ENCODE measurements at places on chromosomes 7 and 10. TPM values are rescaled to one million over a fixed set of nuclear protein-coding genes. Genes with fewer than 3 reads are reported as not detected.

- peaks cover 3% of the 10 kb centered on the region for H3K4me1 ChIP-seq
- H3K4me3 ChIP-seq = no peak overlapping the region
- H3K27me3 ChIP-seq = no peaks in the 10 kb centered on the region
- no peak overlapping the region for H3K27ac ChIP-seq
Measured at GRCh38 chr10:128626397-128627000, 500.3 kb upstream of the MKI67 start.

DNA sequence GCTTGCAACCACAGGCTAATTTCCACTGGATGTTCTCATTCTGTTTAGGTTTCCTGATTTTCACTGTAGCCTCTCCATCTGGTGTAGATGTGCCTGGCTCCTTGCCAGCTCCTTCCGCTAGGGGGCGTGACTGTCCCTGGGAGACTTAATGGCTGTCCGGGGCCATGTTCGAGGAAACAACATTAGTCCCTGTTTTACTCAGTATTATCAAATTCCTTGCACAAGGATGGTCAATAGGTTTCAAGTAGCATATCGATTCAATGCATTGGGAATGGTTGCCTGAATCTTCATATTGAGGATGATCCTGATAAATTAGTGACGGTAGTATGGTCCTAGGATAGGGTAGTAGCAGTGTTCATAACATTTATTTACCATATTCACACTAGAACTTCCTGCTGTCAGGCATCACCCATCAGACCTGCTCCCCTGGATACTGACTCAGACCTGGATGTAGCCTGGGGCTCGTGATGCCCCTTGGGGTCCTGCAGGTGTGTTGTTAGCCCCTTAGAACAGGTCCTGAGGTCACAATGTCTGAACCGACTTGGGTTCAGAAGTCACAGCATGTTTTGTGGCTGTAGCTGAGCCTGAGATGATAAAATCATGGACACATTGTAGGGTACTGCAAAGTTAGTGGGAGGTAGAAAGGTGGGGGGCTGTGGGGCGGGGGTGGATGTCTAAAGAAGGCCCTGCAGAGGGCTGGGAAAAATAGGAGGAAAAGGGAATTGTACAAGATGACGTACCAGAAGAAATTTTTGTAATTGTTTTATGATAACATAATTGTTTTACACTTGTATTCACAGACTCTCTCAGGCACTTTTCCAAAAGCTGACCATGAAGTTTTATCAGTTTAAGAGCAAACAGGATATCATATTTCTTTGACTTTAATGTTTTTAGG, 8.9 kb upstream of the EXOC6 start:
- H3K36me3 ChIP-seq = no peaks in the 10 kb centered on the region
- peaks cover 33% of the 10 kb centered on the region for H3K4me1 ChIP-seq
- peak overlapping the region; percentile 79 for H3K27ac ChIP-seq
- no peak overlapping the region for H3K4me3 ChIP-seq

DNA sequence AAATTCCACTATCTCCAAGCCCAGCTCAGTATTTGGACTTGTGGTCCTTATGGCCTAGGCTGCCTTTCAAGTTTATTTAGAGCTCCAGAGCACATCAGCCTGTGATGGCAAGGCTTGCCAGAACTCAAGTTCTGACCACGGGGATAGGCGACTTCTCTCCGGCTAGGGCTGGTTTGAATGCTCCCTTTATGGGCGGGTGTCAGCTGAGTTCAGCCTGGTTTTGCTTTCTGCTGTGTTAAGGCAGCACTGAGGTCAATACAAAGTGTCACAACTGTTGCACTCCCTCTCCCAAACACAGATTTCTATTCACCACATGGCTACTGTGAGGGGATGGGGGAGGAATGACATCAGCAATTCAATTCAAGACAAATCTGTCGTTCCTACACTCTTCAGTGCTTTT, 318.1 kb upstream of the MYO3A start:
- H3K4me3 ChIP-seq = no peak overlapping the region
- no peaks in the 10 kb centered on the region for H3K4me1 ChIP-seq
- no peak overlapping the region for H3K27ac ChIP-seq
- H3K36me3 ChIP-seq = no peaks in the 10 kb centered on the region
- DNase-seq = no peak

DNA sequence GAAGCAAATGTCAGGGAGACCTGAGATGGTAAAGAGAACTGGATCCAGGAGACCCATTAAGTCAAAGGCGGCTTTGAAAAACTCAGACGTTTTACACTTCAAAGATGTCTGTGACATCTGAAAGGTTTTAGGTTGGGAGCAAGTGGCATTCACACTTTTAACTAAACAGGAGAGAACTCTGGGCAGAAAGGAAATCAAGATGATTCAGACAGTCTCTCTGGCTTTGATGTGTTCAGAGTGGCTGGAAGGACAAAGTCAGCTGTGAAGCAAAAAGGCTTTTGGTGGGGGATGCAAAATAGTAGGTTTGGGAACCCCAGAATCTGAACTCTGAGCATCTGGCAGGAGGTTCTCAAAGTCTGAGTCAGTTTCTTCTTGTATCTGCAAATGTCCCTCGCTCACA, 66.6 kb downstream of the PRKCQ start:
- H3K4me3 ChIP-seq = no peak overlapping the region
- H3K36me3 ChIP-seq = no peaks in the 10 kb centered on the region

DNA sequence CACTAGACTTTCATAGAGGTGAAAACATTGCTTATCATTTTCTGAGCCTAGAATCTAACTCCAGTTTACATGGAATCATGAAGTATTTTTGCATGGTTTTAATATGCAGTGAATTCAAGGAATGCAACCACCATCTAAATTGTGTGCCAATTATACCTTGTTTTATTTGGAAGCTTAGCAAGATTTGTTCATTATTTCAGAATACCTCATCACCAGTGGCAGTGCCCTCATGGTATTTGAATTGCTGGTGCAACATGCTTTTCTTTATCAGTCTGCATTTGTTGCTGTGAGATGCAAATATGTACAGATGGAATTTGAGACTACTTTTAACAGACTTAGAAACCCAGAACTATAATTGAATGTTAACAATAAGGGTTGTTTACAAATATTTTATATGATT, 18.7 kb upstream of the ZNF800 start:
- no peaks in the 10 kb centered on the region for H3K4me1 ChIP-seq
- H3K4me3 ChIP-seq = no peak overlapping the region
- no peak for DNase-seq

GRCh38 chr10:79113827-79114226, 45.1 kb downstream of the ZMIZ1 start:
- H3K27me3 ChIP-seq = no peaks in the 10 kb centered on the region
- no peak overlapping the region for H3K4me3 ChIP-seq
- H3K36me3 ChIP-seq = no peaks in the 10 kb centered on the region
- H3K27ac ChIP-seq = peak overlapping the region; percentile 83

Gene PRF1
- not detected for total RNA-seq

Data from chondrocyte (in vitro differentiated cells).